ENCODE measurements at places on chromosomes 16 and 17.

DNA sequence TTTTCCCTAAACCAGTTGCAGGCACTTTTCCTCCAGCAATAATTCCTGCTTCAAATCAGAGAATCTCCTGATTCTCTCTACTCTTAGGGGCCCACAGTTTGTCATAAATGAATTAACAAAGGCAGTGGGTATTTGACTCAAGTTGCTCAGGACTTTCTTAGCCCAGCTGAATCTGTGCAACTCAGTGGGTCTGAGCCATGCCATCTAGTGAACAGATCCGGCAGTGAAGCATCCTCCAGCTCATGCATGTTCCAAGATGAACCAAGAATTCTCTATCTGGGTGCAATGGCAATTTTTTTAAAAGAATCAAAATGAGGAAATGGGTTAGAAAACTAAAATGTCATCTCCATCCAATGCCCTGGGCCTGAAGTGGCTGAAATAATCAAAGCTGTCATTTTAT lies 575.2 kb upstream of the CDH11 start:
- no peak for DNase-seq

DNA sequence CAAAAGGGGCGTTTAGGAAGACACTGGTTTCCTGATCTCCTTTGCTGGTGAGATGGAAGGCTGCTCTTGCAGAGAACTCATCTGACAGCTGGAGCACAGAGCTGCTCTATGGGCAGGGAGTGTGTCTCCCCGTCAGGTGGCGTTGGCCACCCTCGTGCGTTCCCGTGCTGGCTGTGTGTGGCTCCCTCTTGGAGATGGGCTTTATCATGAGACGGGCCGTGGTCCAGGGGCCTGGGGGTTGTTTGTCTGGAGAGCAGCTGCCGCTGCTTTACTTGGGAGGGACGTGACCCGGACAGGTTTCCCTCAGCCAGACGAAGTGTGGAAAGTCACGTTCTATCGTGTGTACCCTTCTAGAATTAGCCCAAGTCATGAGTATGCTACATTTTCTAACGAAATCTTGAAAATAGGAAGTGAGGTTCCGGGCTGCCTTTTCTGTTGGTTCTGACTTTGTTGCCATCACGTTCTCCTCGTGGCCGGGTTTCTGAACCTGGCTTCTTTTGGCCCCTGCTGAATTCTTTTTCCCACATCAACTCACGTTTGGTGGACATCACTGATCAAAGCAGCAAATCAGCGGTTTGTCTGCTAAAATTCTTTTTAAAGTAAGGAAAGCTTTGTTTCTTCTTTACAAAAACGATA lies 105.6 kb upstream of the CHMP6 start:
- no peak for DNase-seq

GRCh38 chr17:72691017-72691416 lies 401.5 kb downstream of the SLC39A11 start:
- DNase-seq = no peak

- DNase-seq = no peak
These were observed 425 bp downstream of the SGSH start for GRCh38 chr17:80219763-80220053.

GRCh38 chr17:66863820-66864219 lies 28.9 kb downstream of the CACNG5 start:
- no peak for DNase-seq

GRCh38 chr16:4303973-4304372 lies 11.9 kb upstream of the GLIS2 start:
- DNase-seq = no peak

- no peak for DNase-seq
These were observed 88.0 kb downstream of the USP22 start for GRCh38 chr17:20954794-20955193.

DNA sequence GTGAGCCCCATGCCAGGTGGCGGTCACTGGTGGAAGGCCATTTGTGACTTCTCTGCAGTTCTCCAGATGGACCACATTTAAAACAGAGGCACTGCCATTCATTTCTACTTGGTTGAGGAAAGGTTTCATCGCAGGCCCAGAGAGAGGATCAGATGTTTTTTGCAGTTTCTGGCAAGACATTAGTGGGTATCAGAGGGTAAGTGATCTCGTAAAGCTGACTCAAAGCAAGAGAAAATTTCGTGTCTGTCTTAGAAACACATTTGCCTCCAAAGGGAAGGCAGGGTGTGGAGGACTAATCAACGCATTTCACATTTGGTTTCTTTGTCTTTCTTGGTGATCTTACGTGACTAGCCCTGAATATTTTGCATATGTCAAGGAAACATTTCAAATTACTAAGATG lies 81.8 kb downstream of the PRKCB start:
- DNase-seq = no peak

- DNase-seq = no peak
These were observed 140.1 kb downstream of the ITFG1 start for GRCh38 chr16:47320546-47321310.

DNA sequence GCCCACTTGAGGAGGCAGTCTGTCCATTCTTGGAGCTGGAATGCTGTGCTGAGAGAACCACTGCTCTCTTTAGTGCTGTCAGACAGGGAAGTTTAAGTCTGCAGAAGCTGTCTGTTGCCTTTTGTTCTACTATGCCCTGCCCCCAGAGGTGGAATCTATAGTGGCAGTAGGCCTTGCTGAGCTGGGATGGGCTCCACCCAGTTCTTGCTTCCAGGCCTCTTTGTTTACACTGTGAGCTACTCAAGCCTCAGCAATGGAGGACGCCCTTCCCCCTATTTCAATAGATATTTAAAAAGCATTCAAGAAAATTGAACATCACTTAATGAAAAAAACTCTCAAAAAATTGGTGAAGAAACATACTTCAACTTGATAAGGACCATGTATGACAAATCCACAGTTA lies 313.5 kb downstream of the PHKB start:
- DNase-seq = no peak

GRCh38 chr17:58693751-58694150 lies 1.3 kb downstream of the RAD51C start:
- DNase-seq = no peak
